Activated B cell treated with CpG ODN at 0.5 μM for 24 hours (primary cell): ENCODE measurements at places on chromosomes 1 and 21.

GRCh38 chr1:205567716-205568115 is 63.2 kb downstream of the CDK18 start:
- no peak for DNase-seq
- H3K4me1 ChIP-seq, result peaks cover 6% of the 10 kb centered on the region
- H3K27me3 ChIP-seq, result peaks cover 40% of the 10 kb centered on the region
- H3K36me3 ChIP-seq, result no peaks in the 10 kb centered on the region

DNA sequence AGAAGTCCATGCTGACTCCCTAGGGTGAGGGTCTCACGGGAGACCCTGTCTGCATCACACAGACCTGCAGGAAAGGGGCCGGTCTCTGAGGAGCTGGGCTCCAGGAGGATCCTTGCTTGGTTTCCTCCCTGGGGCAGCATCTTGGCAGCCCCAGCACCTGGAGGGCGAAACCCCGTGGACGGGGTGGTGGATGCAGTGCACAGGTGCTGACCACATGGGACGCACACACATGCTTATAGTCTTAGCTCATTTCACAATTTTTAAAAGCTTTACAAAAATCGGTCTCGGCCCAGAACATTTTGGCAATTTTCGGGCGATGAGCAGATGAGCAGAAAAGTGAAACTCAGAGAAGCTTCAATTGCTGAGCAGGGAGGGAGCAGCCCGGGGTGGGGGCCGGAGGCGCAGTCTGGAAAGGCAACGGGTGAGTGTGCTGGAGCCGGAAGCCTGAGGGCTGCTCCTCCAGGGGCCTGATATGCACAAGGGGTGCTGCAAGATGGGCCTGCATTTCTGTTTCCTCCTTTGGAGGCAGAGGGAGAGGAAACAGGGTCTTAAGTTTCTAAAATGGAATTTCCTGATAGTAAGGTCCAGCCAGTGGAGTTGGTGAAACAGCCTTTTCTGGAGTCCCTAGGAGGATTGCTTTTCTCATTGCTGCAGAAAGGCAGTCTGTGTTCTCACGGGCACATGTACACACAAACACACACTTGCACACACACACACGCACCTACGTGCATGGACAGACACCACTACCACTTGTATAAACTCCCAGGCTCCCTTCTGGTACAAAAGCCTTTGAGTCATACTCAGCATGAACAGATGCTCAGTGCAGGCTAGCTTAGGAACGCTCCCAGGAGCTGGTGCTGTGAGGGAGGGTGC is 60.6 kb downstream of the SCCPDH start:
- no peaks in the 10 kb centered on the region for H3K36me3 ChIP-seq
- no peak for DNase-seq
- H3K4me3 ChIP-seq, result peak overlapping the region; percentile 76
- H3K27me3 ChIP-seq, result peaks cover 16% of the 10 kb centered on the region
- peaks cover 20% of the 10 kb centered on the region for H3K4me1 ChIP-seq
- H3K27ac ChIP-seq, result no peak overlapping the region

DNA sequence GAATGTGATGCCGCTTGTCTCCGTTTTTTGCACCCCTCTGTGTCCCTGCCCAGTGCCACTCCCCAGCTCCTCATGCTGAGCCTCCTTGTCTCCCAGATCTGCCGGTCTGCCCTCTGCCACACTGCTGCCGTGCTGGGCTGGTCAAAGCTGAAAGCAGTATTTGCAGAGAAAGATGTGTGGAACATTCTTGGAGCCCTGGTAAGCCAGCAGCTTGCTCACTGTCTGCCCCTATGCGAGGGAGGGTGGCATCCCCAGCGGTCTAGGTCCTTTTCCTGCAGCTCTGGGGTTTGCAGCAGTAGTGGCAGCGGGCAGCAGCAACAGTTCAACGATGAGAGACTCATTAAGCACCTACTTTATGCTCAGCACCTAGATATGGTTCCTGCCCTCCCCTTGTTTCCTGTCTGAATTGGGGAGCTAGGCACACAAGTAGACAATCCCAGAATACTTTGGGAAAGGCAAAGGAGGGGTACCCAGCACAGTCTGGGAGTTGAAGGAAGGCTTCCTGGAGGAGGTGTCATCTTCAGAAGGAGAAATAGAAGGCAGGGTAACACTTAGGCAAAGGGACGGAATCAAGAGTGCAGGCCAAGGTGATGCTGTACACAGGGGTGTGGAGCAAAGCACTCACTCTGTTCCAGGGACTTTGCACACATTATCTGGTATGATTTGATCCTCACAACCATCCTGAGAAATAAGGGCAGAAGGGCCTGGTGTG is 63.1 kb downstream of the KIF21B start:
- no peak overlapping the region for H3K4me3 ChIP-seq
- peaks cover 10% of the 10 kb centered on the region for H3K4me1 ChIP-seq
- no peak overlapping the region for H3K27ac ChIP-seq
- peaks cover 3% of the 10 kb centered on the region for H3K27me3 ChIP-seq

- no peaks in the 10 kb centered on the region for H3K36me3 ChIP-seq
- H3K4me3 ChIP-seq, result no peak overlapping the region
- DNase-seq, result no peak
Measured at GRCh38 chr21:31543191-31543590, 116.3 kb upstream of the SOD1 start.

GRCh38 chr21:35216996-35217395 is 167.9 kb upstream of the RUNX1 start:
- no peak for DNase-seq
- H3K27ac ChIP-seq, result no peak overlapping the region
- peaks cover 5% of the 10 kb centered on the region for H3K4me1 ChIP-seq
- H3K4me3 ChIP-seq, result no peak overlapping the region
- H3K36me3 ChIP-seq, result no peaks in the 10 kb centered on the region

- H3K4me3 ChIP-seq, result no peak overlapping the region
- no peak for DNase-seq
- H3K27me3 ChIP-seq, result no peaks in the 10 kb centered on the region
- H3K27ac ChIP-seq, result no peak overlapping the region
- H3K4me1 ChIP-seq, result no peaks in the 10 kb centered on the region
- H3K36me3 ChIP-seq, result peaks cover 19% of the 10 kb centered on the region
Measured at GRCh38 chr1:112544751-112545150, 36.0 kb downstream of the WNT2B start.

DNA sequence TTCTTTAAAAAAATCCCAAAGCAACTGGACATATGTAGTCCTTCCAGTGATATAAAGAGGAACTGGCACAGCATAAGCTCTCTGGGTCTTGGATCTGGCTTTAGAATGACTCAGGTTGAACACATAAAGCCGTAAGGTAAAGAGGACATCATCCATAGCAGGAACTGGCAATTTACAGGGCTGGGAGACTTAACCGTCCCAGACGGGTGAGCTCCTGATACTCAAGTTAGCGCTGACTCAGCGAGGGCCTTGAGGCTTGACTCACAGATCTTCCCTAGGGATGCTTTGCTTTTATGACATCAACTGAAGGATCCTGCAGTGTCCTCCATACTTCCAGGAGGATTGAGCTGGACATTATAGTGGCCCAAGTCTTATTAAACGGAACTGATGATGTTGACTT is 154.1 kb downstream of the CLIC6 start:
- DNase-seq, result no peak
- H3K4me1 ChIP-seq, result no peaks in the 10 kb centered on the region
- H3K27ac ChIP-seq, result no peak overlapping the region
- H3K36me3 ChIP-seq, result peaks cover 75% of the 10 kb centered on the region
- H3K27me3 ChIP-seq, result no peaks in the 10 kb centered on the region

- no peak overlapping the region for H3K4me3 ChIP-seq
- peaks cover 71% of the 10 kb centered on the region for H3K36me3 ChIP-seq
- peaks cover 62% of the 10 kb centered on the region for H3K4me1 ChIP-seq
- no peaks in the 10 kb centered on the region for H3K27me3 ChIP-seq
- no peak for DNase-seq
- peak overlapping the region; percentile 77 for H3K27ac ChIP-seq
Measured at GRCh38 chr1:23963617-23964234, 4.1 kb downstream of the PNRC2 start.

DNA sequence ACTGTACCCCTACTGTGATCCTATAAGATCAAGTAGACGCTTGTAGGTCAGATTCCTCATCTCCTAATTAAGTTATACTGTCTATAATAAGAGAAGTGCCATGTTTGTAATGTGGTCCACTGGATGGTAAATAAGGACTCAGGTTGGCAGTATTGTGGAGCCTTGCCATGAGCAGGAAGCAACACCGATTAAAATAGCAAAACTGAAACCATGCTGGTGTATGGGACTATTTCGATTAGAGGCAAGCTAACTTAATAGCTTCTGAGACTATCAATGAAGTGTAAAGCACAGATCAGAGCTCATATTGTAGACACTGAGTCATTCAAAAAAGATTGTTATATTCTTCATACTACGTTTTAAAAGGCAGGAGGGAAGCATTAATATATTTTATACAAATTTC is 348.8 kb downstream of the HHAT start:
- H3K4me3 ChIP-seq, result no peak overlapping the region
- peaks cover 4% of the 10 kb centered on the region for H3K36me3 ChIP-seq
- H3K4me1 ChIP-seq, result no peaks in the 10 kb centered on the region
- H3K27me3 ChIP-seq, result no peaks in the 10 kb centered on the region
- H3K27ac ChIP-seq, result no peak overlapping the region
- DNase-seq, result no peak

GRCh38 chr1:38812981-38813380 is 46.6 kb downstream of the RRAGC start:
- DNase-seq, result no peak
- H3K27ac ChIP-seq, result no peak overlapping the region
- no peaks in the 10 kb centered on the region for H3K36me3 ChIP-seq

- peaks cover 6% of the 10 kb centered on the region for H3K4me1 ChIP-seq
- DNase-seq, result no peak
- no peak overlapping the region for H3K4me3 ChIP-seq
- no peak overlapping the region for H3K27ac ChIP-seq
Measured at GRCh38 chr1:8031176-8031785, 5.2 kb upstream of the ERRFI1 start.

GRCh38 chr1:209456878-209457277 is 126.6 kb upstream of the CAMK1G start:
- H3K27me3 ChIP-seq, result peaks cover 15% of the 10 kb centered on the region
- no peak for DNase-seq
- no peak overlapping the region for H3K4me3 ChIP-seq
- H3K27ac ChIP-seq, result no peak overlapping the region
- H3K36me3 ChIP-seq, result no peaks in the 10 kb centered on the region

- H3K27ac ChIP-seq, result no peak overlapping the region
- H3K36me3 ChIP-seq, result no peaks in the 10 kb centered on the region
- H3K4me1 ChIP-seq, result no peaks in the 10 kb centered on the region
- H3K27me3 ChIP-seq, result no peaks in the 10 kb centered on the region
Measured at GRCh38 chr1:62601457-62601856, 4.1 kb downstream of the ANGPTL3 start.

DNA sequence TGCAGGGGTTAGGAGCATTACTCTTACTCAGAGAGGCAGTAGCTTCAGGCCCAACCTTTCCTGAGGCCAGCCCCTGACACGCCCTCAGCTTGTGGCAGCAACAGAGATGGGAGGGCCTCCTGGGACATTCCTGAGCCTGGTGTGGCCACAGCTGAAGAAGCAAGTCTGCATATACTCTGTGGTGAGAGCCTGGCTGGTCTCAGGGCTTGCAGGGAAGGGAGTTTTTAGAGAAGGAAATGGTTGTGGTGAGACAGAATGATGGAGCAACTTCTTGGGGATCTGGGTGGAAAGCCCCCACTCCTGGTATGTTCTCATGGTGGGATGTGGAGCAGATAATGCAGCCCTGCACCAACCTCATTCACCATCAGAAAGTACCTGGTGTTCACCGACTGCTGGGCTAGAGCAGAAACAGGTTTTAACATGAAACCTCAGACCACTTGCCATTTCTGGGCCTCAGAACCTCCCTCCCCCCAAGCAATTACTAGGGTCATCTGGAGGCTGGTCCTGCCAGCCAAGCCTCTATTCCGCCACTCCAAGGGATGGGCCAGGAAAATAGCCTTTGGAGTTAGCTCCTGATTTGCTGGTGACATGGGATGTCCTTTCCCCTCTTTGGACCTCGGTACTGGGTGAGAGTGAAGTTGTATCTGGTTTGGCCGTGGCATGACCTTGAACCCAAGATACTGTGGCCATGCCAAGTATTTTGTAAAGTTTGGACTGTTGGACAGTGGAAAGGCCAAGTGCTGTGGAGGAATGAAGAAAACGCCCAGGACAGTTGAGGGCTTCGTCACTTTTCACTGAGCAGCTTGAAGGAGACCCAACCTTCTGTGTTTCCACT is 28.1 kb upstream of the RNF19B start:
- peak overlapping the region; percentile 97 for H3K27ac ChIP-seq
- H3K36me3 ChIP-seq, result no peaks in the 10 kb centered on the region
- peak; percentile 67 for DNase-seq
- H3K4me3 ChIP-seq, result peak overlapping the region; percentile 76

DNA sequence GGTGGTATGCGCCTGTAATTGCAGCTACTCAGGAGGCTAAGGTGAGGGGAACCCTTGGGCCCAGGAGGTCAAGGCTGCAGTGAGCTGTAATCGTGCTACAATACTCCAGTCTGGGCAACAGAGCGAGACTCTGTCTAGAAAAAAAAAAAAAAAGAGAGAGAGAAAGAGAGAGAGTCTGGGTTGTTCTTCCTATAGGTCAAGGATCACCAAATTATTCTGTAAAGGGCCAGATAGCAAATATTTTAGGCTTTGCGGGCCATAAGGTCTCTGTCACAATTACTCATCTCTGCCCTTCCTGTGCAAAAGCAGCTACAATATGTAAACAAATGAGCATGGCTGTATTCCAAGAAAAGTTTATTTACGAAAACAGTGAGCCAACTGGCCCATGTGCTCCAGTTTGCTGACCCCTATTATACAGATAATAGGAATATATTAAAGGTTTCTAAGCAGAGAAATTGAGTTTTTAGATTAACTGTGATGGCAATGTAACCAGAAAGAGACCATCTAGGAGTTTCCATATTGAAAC is 2.1 kb downstream of the SASS6 start:
- no peak overlapping the region for H3K4me3 ChIP-seq
- no peak for DNase-seq
- peaks cover 35% of the 10 kb centered on the region for H3K4me1 ChIP-seq
- H3K27ac ChIP-seq, result no peak overlapping the region

DNA sequence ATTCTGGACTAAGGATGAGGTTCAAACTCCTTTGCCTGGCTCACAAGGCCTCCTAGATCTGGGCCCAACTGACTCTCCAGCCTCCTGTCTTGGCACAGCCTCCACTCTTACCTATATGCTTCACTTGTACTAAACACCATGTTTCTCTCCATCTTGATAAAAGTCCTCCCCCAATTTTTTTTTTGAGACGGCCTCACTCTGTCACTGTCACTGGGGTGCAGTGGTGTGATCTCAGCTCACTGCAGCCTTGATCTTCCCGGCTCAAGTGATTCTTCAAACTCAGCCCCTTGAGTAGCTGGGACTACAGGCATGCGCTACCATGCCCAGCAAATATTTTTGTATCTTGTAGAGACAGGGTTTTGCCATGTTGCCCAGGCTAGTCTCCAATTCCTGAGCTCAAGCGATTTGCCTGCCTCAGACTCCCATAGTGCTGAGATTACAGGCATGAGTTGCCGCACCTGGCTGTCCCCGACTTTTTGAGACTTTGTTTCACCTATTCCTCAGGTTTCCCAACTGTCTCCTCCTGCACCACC is 39.7 kb downstream of the CD34 start:
- H3K4me3 ChIP-seq, result no peak overlapping the region
- H3K4me1 ChIP-seq, result peaks cover 80% of the 10 kb centered on the region
- peaks cover 14% of the 10 kb centered on the region for H3K36me3 ChIP-seq
- DNase-seq, result no peak
- no peak overlapping the region for H3K27ac ChIP-seq

GRCh38 chr21:20882462-20883407 is 115.5 kb upstream of the NCAM2 start:
- no peaks in the 10 kb centered on the region for H3K27me3 ChIP-seq
- no peak for DNase-seq
- no peak overlapping the region for H3K27ac ChIP-seq
- H3K4me3 ChIP-seq, result no peak overlapping the region
